ENCODE measurements at places on chromosomes 12 and 14.

GRCh38 chr12:127963933-127964332, 303.0 kb upstream of the TMEM132C start:
- DNase-seq, result no peak

GRCh38 chr12:58540480-58541299, 379.6 kb downstream of the LRIG3 start:
- no peak for DNase-seq

DNA sequence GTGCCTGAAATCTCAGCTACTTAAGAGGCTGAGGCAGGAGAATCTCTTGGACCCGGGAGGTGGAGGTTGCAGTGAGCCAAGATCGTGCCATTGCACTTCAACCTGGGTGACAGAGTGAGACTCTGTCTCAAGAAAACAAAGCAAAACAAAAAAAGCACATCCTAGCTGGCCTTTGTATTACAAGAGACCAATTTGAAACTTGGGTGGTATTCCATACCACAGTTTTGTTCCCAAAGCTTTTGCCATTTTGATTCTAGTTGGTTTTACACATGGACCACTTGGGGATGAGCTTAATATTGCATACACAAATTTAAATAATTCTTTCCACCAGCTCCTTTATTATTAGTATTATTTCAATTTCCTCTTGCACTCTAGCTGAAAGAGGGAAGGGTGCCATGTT, 276.9 kb upstream of the SLC16A7 start:
- no peak for DNase-seq

DNA sequence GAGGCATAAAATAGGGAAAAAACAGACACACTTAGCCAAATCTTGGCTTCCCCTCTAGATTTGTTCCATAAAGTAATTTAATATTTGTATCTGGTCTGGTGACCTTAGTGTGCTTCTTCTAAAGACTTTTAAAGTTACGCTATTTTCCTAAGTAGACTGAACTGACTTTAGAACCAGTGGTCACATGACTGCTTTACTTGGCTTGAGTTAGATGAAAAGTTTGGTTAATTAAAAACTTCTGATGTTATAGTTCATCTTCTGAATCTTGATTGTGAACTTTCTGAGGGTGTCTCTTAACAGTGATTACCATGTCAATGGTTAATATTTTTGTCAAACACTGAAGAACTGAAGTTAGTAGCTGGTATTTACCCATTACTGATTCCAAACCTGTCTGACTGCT, 2.6 kb downstream of the BBS10 start:
- no peak for DNase-seq

DNA sequence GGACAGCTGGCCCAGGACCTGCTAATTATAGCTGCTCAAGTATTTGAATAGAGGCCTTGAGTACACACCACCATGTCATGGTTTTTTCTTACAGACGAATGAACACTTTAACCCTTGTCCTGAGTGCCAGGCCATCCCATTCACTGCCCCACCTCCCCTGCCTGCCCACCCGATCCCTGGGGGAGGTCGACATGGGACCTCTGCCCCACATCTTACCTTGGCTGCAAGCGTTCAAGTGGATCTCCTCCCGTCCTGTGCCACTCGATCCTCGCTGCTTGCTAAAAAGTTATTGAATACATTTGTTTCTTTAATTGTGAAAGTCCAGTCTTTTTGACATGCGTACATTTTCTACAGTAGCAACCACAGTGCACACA, 10.3 kb downstream of the RTL1 start:
- DNase-seq, result no peak

DNA sequence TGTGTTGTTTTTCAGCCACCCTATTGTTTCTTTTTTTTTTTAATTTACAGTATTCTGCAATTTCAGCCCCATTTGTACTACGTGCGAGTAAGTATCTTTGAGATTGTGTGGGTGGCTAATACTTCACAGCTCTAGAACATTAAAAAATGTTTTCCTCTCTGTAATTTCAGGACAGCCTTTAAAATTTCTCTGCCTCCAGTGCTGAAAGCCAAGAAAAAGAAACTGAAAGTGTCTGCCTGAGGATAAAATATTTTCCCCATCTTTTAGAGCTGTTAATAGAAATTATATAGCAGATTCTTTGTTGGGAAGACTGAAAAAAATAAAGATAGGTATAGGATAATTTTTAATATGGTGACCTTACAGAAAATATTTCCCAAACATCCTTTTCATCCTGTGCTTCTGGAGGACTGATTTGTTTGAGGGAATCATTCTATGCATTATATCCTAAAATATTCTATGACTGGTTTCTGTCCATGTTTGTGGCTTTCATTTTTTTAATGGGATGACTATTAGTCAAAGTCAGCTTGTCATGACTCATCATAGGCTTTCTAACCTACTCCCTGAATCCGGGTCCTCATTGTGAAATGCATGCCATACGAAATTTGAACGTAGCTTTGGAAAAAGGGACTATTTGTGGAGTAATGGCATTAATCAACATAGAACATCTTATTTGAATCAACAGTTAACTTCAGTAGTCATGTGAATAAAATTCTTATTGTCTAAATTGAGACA, 10.8 kb upstream of the TCTN2 start:
- DNase-seq, result no peak

GRCh38 chr12:78155546-78155945, 324.9 kb downstream of the NAV3 start:
- DNase-seq, result no peak

GRCh38 chr12:51953864-51954263, 2.4 kb downstream of the ACVR1B start:
- DNase-seq, result no peak

GRCh38 chr12:34389378-34390170, 367.3 kb downstream of the ALG10 start:
- no peak for DNase-seq

- peak; percentile 77 for DNase-seq
Measured at GRCh38 chr14:67487937-67488893, at the start of gene TMEM229B. Gene TMEM229B (minus strand): TSS chr14:67488721. CDS start chr14:67473923, 14,798 bp downstream.

DNA sequence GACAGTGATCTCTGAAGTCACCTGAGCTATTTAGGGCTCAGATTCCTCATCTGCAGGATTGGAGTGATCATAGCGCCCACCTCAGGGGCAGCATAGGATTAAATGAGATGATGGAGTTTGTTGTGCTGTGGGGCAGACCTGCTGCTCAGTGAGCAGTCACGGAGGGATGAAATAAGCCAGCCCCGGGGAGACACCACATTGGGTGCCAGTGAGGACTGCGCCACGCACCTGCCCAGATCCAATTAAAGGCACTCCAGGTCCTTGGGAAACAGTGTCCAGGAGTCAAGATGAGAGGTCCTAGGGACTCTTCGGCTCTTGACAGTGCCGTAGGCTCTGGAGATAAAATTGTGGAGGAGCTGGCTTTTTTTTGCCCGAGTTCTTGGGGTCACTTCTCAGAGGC, 166.2 kb downstream of the ADGRD1 start:
- DNase-seq, result no peak

DNA sequence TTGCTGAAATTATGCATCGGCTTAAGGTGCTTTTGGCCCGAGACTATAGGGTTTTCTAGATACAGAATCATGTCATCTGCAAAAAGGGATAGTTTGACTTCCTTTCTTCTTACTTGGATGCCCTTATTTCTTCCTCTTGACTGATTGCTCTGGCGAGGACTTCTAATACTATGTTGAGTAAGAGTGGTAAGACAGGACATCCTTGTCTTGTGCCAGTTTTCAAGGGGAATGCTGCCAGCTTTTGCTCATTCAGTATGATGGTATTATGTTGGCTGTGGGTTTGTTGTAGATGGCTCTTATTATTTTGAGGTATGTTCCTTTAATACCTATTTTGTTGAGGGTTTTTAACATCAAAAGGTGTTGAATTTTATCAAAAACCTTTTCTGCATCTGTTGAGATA, 8.3 kb downstream of the BMAL2 start:
- DNase-seq, result no peak

DNA sequence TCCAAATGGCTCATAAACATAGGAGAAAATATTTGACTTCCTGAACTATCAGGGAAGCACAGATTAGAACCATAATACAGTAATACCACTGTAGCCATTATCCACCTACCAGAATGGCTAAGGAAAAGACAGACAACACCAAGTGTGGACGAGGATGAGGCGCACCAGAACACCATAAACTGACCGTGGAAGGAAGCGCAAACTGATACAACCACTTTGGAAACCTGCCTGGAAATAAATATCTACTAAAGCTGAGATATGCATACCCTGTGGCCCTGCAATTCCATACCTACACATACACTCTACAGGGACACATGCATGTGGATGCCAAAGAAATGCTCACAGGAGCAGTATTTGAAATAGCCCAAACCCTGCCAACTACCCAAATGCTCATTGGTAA, 60.3 kb downstream of the RBM19 start:
- DNase-seq, result no peak

DNA sequence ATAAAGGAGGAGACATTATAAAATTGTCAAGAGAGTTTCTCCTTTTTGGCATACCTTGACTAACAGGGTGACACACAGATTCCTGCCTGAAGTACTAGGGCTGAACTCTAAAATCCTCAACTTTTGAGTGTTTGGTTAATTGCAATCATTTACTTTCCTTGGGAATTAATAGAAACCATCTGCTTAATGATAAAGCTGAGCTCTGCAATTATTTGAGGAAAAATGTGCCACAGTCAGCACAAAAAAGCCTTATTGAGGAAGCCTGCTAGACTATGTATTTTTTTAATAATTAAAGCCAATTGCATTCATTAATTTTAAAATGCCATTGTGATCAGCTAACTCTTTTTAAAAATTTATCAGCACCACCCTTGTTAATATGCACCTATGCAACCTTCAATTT, 38.7 kb downstream of the PRICKLE1 start:
- DNase-seq, result no peak

- DNase-seq, result no peak
Measured at GRCh38 chr12:78641837-78642423, 222.6 kb upstream of the SYT1 start.

DNA sequence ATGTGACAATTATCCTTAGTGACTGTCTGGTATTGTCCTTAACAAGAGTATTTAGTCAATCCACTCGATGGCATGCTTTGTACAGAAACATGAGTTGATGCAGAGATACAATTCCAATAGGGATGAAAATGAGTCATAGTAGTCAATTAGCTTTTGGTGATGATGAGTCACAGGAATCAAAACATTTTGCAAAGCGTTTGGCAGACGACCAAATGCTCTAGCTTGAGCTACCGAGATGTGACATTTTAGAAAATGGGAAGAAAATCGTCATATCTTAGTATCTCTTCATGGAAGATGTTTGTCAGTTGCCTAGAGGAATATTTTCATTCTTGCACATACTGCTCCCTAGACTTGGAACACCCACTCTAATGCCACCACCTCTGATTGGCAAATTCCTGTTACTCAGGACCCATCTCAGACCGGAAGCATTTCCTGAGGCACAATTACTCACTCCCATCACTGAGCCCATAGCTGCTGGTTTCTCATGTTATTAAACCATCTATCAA, 95.0 kb downstream of the LMNTD1 start:
- DNase-seq, result no peak

DNA sequence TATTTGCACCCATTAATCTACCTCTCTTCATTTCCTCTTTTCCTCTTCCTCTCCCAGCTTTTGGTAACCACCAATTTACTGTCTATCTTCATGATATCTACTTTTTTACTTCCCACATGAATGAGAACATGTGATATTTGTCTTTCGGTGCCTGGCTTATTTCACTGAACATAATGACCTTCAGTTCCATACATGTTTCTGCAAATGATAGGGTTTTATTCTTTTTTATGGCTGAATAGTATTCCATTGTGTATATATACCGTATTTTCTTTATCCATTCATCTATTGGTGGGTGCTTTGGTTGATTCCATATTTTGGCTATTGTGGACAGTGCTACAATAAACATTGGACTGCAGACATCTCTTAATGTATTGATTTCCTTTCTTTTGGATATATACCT, 49.0 kb upstream of the STRN3 start:
- DNase-seq, result no peak

DNA sequence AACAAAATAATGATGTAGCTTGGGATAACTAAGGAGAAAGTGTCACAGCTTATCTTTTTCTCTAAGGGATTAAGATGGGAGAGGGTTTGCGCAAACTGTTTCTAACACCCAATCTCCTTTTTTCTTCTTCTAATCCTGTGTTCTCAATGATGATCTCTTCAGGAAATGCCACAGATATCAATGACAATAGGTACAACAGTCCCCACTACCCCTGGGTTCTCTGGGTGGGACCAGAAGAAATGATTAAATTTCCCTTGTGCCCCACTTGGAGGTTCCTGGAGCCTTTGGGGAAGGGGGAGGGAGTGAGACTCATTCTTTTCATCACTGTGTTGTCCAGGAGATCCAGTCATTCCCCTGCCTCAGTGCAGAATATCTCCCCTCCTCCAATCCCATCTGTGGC, 8.6 kb upstream of the PIP4K2C start:
- no peak for DNase-seq

- DNase-seq, result no peak
Measured at GRCh38 chr12:51901121-51901817, 6.0 kb upstream of the ACVRL1 start.

DNA sequence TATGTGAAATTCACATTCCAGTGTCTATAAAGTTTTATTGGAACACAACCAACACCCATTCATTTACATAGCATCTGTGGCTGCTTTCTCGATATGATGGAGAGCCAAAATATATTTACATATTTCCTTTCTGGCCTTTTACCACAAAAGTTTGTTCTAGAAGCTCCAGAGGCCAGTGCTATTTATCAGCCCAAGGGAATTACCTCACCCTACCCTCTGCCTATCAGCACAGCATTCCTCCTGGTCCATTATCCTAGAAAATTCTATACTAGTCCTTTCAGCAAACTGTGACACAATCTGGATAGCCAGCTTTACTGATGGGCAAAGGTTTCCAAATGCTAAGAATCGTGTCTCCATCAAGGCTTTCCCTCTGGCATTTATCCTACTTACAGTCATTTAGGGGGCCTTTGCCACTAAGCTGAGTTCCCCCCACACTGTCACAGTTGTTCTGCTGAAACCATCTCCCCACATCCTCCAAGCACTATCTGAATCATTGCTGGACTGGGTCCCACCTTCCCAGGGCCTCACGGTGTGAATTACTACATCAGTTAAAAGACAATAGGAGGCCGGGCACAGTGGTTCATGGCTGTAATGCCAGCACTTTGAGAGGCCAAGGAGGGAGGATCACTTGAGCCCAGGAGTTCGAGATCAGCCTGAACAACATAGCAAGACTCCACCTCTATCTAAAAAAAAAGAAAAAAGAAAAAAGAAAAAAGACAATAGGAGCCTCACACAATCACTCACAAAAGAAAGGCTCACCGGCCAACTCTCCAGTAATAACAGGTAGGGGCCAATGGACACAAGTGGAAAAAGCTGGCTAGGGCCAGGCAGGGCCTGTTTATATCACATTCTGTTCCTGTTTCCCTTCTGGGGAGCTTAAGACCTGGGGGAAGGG, 12.1 kb downstream of the SYNE3 start:
- DNase-seq, result no peak

DNA sequence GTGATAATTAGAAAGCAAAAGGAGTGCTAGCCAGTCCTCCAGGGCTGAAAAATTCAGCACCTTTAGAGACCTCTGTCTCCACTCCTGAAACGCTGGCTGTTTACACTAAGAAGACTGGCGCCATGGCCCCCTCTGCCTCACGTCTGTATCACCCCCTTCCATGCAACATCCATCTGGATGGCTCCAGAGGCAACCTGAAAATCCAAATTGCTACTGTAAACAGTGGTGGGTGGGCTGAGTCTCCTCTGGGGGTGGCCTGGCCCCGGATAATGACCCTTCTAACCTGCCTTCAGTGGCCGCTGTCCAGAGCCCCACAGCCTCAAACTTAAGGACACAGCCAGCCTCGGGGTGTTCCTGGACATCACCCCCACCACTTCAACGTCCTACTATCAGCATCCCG, 1.4 kb downstream of the PRKD1 start:
- no peak for DNase-seq
